AG08396 (cell line): ENCODE measurements at places on chromosomes 7 and 10.

GRCh38 chr10:51340845-51341610 is 266.7 kb downstream of the PRKG1 start:
- DNase-seq: no peak

- no peak for DNase-seq
Measured at GRCh38 chr7:20302891-20303290, 27.8 kb upstream of the ITGB8 start.

DNA sequence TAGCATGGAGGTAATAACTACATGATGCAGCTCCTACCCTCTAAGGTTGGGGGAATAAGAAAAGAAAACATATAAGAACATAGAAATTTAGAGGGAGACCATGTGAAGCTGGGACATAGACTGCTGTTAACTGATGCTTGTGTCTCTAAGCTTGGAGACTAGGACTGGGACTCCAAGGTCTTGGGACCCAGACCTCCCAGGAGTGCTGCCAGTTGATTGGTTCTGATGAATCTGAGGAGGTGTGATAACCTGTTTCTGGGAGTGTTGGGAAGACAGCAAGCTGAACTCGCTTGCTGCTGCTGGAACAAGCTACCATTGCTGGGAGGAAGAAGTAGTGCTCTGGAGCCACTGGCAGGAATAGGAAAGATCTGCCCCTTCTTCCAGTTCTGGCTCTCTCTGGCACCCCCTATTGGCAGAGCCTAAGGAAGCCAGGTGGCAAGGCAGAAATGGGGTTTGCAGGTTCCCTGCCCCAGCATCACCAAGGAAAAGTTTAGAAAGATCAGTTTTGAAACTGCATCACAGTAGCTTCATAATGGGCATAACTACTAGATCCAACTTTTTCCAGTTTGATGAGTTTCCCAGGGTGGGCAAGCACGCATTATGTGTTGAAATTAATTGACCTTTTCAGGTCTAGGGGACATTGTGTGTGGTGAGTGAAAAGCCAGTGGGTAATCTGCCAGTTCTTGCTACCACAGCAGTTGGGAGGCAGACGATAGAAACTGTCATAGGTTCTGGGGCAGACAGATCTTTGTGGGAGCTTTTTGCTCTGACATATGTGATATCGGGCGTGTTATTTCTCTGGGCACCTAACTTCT is 140.7 kb downstream of the SND1 start:
- no peak for DNase-seq

DNA sequence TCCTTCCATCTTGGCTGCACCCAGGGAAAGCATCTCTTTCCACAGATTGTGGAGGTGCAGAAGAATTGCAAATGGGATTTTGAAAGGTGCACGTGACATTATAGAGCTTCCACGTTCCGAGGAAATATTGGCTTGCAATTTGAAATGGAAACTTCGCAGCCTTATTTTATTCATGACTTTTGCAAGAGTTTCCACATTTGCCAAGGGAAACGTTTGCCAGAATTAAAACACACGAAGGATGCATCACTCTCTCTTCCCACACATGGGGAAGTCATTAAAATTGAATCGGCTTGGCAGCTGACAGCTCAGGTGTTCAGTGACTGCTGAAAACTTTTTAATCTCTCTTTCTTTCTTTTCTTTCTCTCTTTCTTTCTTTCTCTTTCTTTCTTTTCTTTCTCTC is 475.4 kb upstream of the IGFBP3 start:
- no peak for DNase-seq

DNA sequence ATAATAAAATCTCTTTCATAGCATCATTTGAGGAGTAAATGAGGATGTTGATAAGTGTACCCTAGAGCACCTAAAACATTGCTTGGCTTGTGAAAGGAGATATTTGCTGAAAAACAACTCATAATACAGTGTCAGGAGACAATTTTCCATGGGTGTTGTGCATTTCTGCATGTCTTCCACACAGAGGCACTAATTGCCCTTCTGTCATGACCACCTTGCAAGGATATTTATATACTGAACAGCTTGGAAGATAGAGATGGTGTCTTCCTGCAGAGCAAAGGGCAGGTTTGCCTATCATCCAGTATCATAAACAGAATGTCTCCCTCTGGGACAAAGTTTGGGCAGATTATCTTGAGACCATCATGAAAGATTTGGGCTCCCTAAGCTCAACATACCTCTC is 495.2 kb upstream of the LRRN3 start:
- no peak for DNase-seq

GRCh38 chr7:20991544-20991943 is 204.9 kb upstream of the SP8 start:
- no peak for DNase-seq

DNA sequence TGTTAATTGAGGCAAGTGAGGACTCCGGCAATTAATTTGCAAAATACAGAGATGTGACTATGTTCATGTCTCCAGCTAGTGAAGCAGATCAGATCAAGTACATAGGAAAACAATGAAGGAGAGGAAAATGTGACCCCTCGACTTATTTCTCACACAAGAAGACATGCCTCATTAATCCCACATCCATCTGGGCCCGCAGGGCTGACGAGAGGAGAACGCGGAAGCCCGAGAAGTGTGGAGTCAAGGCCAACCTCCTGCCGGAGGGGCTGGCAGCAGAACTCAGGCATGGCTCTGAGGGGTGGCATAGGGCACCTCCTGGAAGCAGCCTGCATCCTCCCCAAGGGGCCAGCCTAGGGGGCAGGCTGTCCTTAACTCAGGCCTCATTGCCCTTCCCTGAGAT is 54.4 kb downstream of the ZNF503 start:
- DNase-seq: no peak

DNA sequence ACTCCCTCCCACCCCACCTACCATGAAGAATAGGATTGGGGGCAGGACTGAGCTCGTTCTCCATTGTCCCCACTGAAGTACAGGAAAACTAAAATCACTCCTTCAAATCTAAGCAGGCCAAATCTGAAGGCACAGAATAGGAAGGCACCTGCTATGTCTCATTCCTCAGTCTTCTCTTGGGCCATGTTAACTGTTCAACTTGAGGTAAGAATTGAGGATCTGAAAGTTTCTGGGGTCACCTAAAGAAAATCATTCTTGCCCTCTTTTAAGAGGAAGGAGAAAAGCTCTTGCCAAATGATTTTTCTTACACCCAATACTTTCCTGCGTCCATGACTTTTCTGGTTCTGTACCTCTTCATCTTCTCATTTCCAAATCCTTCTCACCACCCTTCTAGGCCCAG is 4.9 kb downstream of the CPN1 start:
- DNase-seq: no peak

DNA sequence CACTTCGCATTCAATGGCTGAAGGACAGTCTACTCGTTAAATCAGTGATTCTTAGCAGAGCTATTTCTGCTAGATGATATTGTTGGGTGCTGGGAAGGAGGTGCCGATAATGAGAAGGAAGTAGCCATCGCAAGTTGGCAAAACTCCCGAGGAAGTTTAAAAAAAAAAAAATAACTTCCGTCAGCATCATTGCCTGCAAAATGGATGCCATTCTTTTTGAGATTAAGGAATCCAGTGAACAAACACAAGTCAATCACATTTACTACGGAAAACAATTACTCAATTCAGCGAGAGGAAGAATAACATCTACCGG is 74.4 kb upstream of the SFMBT2 start:
- DNase-seq: no peak

DNA sequence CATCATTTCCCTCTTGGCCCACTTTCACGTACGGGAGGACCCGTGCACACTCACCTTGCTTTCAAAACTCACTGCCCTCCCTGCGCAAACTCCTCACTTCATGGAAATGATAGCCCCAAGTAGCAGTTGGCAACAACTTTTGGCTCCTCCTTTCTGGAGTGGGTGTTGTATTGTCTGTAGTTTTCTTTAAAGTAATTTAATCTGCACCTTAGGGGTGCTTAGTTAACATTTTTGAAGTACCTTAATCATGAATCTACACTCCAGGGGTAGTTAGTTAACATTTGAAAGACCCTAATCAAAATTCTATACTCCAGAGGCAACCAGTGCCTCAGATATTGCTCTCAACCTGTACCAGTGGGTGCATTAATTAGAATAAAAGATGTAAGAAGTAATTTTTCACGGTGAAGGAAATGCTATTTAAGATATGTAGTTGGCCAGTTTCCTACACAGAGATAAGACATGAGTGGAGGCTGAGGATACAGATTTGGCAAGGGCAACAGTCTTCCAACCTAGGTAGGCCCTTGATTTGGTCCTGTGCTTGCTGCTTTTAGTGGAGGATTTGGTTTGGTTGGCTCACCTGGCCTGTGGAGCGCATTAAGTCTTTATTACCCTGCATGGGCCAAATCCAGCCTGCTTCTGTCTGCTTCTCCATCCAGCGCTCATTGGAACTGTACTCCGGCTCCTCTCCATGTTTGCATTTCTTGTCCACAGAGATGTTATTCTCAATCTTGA is 93.0 kb downstream of the EXOC4 start:
- DNase-seq: no peak

DNA sequence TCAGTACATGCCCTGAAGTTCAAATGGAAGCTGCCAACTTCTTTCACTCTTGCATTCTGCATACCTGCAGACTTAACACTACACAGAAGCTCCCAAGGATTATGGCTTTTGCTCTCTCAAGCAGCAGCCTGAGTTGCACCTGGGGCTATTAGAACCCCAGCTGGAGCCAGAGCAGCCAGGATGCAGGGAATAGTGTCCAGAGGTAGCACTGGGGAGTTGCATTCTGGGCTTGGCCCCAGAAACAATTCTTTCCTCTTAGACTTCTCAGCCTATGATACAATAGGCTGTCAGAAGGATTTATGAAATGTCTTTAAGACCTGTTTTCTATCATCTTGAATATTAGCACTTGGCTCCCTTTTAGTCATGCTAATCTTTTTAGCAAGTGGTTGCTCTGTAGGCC is 886.7 kb upstream of the GHITM start:
- no peak for DNase-seq

DNA sequence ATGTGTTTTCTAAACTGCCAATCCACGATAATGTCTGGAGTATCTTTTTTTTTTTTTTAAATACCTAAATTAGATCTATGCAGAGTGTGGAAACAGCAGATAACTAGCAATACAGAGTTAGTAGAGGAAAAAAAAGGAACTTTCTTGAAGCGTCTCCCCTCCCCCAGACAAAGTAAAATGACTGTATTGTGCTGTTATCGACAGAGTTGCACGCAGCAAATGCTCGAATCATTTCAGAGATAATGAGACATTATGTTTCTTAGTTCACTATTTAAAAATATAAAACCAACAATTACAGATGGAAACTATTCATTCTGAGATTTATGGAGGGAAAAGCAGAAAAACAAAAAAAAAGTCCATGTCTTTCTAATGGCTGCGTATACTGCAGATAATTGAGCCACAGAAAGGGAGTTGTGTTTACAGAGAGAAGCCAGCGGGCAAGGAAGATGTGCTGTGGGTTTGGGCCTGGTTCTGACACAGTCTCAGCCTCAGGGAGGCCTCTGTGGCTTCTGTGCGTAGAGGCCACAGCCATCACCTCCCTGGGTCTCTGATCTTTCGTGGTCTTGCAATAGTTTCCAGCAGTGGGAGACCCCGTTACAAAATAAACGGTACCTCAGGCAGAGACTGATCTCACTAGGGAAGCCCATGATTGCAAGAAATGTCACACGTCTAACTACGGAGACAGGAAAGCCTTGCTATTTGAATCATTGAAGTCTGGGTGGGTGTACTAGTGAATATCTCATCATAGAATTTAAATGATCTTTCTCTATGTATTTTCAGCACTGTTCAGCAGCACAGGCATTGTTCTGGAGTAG is 19.1 kb upstream of the KLF6 start:
- no peak for DNase-seq
